ENCODE measurements at places on chromosomes 13 and 19.

- no peak for DNase-seq
These were observed 15.2 kb downstream of the TNNT1 start for GRCh38 chr19:55133639-55134444.

DNA sequence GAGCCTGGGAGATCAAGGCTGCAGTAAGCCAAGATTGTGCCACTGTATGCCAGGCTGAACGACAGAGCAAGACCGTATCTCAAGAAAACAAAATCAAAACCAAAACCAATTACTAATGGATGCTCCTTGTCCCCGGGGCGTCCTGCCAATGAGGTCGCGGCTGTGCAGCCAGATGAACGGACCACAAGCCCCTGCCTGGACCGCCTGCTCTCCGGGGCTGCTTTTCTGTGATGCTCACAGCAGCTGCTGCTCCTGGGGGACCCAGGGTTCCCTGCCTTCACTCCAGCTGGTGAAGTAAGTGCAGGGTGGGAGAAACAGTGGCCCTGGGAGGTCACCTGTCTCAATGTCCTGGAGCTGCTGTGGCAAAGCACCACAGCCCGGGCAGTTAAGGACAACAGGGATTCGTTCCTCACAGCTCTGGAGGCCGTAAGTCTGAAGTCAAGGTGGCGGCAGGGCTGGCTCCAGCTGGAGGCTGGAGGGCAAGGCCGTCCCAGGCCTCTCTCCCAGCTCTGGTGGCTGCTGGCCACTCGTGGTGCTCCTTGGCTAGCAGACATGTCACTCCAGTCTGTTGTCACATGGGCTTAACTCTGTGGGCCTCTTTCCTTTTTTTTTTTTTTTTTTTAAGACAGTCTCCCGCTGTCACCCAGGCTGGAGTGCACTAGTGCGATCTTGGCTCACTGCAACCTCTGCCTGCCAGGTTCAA is 10.1 kb downstream of the COPE start:
- DNase-seq: no peak

- DNase-seq: peak; percentile 77
These were observed 20.2 kb upstream of the ERVV-1 start for GRCh38 chr19:52993342-52994178.

- no peak for DNase-seq
These were observed 473 bp upstream of the SCN1B start for GRCh38 chr19:35029737-35030256.

- peak; percentile 67 for DNase-seq
These were observed at the start of gene COX7A1 for GRCh38 chr19:36152352-36153091. COX7A1 (minus strand) TSS chr19:36152447; CDS start chr19:36152407, 40 bp downstream.

DNA sequence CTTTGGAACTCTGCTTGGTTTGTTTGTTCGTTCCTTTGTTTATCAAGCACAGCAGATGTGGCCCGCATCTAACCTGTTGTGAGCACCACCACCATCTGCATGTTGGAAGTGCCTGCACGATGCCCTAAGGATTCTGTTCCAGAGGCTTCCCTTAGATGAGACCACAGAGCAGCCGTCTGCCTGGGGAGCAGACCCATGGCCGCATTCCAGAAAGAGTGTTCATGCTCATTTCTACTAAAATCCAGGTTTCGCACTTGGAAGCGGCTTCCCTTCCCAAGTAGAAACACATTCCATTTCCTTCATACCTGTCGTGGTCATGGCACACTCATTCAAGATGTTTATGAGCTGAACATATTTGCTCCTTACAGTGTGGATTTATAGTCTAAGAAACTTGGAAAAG is 27.2 kb downstream of the COL4A2 start:
- peak; percentile 91 for DNase-seq

DNA sequence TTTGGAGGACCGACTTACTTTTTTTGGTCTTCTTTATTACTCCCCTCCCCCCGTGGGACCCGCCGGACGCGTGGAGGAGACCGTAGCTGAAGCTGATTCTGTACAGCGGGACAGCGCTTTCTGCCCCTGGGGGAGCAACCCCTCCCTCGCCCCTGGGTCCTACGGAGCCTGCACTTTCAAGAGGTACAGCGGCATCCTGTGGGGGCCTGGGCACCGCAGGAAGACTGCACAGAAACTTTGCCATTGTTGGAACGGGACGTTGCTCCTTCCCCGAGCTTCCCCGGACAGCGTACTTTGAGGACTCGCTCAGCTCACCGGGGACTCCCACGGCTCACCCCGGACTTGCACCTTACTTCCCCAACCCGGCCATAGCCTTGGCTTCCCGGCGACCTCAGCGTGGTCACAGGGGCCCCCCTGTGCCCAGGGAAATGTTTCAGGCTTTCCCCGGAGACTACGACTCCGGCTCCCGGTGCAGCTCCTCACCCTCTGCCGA is 409 bp downstream of the FOSB start:
- peak; percentile 43 for DNase-seq

GRCh38 chr13:106702505-106702904 is 134.6 kb upstream of the ARGLU1 start:
- DNase-seq: no peak

DNA sequence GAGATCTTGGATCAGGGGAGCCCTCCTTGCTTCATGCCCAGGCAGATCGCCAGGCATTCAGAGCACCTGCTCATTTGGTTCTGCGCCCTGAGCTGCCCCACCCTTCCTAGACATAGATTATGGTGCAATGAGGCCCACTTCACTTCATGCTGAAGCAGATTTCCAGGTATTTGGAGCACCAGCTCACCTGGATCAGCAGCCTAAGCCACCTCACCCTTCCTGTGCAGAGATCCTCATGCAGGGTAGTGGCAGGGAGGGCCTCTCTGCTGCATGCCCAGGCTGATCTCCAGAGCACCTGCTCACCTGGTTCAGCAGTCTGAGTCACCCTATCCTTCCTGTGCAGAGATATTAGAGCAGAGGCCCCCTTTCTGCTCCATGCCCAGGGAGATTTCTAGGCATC is 1966.1 kb downstream of the PCDH9 start:
- no peak for DNase-seq

GRCh38 chr13:30142486-30143211 is 164.7 kb downstream of the KATNAL1 start:
- peak; percentile 98 for DNase-seq

DNA sequence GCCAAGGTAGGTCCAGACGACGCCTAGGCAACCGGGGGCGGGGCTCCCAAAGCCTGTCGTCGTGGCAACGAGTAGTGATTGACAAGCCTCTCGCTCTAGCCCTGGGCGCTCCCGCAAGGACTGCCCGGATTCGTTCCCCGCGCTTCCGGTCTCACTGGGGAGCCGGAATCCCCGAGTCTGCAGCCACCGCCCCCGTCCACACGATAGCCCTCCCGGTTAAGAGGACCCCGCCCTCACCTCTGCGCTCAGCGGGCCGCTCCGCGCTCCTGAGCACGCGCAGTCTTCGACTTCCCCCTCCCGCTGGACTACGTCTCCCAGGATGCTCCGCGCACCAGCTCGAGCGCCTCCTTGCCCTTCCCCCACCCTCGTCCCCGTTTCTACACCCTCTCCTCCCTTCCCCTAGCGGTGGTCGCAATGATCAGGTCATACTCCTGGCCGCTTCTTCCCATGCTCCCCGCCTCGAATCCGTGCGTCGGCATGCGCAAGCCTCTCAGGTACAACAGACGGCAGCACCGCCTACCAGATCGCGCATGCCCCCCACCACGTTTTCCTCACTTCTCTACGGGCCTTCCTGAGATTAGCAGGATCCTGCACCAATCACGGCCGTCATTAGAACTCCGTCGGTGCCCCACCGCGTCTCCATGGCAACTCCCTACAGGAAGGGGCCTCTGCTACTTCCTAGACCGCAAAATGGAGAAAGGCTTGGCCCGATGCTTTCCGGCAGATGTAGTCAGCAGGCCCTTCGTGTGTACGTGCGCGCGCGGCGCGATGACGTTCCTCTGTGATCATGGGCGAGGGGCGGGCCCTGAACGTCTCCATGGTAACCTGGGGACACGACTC is at the start of gene MZF1:
Gene MZF1, minus strand, starts transcription at position 518 of the 840 bp plus-strand sequence. CDS start 1,946 bp downstream, outside the sequence.
- peak; percentile 100 for DNase-seq

DNA sequence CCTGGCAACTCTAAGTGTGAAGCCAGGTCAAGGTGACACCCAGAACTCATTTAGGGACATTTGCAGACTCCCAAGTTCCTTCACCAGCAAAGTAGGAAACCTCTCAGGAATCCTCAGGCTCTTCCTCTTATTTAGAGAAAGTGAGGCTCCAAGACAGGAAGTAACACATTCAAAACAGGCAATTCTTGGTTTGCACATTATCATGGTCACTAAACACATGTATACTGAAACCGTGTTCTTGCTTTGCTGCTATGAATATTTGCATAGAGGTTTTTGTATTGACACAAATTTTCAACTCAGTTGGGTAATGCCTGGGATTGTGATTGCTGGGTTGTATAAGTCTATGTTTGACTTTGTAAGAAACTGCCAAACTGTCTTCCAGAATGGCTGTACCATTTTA is 13.2 kb upstream of the URI1 start:
- DNase-seq: no peak

DNA sequence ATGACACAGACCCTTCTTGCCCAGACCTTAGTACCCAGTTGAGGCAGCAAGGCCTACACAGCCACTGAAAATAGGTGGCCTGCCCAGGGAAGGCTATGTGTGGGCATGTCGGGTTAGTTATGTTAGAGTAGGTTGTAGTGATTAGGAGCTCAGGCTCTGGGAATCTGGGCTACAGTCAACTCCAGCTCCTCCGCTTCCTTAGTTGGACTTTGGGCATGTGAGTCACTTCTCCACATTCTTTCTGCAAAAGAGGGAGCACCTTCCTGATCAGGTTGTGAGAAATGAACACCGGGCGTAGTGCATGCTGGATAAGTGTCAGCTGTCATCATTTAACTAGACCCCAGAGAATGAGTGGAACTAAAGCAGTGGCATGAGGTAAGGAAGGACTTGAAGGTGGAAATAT is 64.8 kb downstream of the ARHGAP35 start:
- DNase-seq: no peak

DNA sequence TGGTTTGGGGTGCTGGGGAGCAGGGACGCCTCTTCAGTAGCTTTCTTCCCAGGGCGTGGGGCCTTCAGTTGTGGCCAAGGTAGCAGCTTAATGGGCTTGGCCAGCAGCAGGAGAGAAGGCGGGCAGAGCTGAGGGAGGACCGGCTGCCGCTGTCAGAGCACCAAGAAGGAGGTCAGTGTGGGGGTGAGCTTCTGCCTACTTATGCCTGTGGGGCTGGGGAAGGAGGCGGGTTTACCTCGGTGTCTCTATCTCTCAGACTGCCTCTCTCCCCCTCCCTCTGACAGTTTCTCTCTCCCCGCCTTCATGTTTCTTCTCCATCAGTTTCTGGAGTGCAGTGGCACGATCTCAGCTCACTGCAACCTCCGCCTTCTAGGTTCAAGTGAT is at the start of gene CAPN12:
Gene CAPN12, minus strand, starts transcription at position 177 of the 384 bp plus-strand sequence. CDS start 309 bp downstream, outside the sequence.
- DNase-seq: peak; percentile 5
